ENCODE measurements at places on chromosomes 4 and X.

DNA sequence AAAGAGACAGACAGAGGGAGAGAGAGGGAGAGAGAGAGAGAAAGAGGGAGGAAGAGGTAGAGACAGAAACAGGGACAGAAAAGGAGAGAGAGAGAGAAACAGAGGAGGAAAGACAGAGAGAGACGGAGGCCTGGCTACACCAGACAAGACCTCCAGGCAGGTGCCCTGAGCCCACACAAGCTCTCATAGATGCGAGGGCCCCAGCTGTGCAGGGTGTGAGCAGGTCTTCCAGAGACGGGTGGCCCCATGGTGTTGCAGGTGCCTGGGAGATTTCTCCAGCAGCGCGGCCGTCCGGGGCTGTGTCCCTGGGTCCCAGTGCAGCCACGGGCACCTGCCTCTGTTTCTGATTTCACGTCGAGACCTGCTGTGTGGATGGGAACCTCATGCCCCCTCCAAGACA is 253.0 kb downstream of the SHOX start:
- no peak for DNase-seq

GRCh38 chr4:109910256-109910655 is 2.4 kb upstream of the EGF start:
- DNase-seq = no peak

GRCh38 chr4:176601124-176601523 is 191.6 kb downstream of the VEGFC start:
- DNase-seq = no peak

GRCh38 chr4:169314906-169315305 is 44.1 kb upstream of the SH3RF1 start:
- peak; percentile 1 for DNase-seq

GRCh38 chr4:1317177-1318045 is 27.7 kb downstream of the MAEA start:
- DNase-seq = no peak

GRCh38 chr4:73751166-73751565 is 10.8 kb downstream of the CXCL8 start:
- DNase-seq = no peak

- no peak for DNase-seq
Observed at GRCh38 chr4:98677799-98678198, 19.4 kb upstream of the TSPAN5 start.

- DNase-seq = no peak
Observed at GRCh38 chr4:83629945-83630721, 94.2 kb downstream of the GPAT3 start.

DNA sequence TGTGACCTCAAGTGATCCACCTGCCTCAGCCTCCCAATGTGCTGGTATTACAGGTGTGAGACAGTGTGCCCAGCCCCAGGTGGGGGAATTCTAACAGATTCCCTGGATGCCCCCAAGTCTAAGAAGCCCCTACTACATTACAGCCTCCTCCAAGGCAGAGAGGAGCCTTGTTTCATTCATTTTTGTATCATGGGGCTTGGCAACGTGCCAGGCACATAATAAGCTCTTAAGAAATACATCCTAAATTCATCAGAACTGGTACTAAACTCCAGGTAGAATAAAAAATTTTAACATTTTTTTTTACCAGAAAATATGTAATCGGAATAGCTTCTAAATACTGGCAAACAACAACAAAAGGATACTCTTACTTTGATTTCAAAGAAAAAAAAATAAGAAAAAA is 127.1 kb downstream of the CHIC2 start:
- no peak for DNase-seq

- DNase-seq = no peak
Observed at GRCh38 chrX:136667446-136668168, 19.6 kb downstream of the CD40LG start.

DNA sequence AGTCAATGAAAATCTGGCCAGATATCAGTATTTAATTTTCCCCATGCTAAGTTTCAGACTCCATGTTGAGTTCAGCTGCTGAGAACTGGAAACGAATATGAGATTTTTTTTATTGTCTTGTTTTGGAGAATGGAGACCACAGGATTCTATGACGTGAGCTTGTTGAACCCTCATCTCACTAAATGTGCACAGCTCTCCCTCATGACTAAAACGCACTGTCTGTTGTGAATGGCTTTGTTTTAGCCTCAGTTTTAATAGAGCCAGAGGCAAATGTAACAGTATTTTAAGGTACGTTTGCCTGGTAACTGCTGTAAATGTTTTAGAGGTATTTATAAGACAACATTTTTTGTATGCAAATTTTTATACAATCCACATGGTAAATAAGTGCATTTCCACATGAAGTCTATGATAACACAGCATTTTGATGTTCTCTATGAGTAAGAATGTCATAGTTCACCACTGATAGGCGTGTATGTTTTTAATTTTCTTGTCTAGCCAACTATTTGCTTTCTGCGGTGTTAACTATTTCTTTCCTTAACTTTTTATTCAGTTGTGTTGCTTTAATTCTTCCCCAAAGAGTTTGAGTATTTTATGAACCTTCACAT is 1159.3 kb upstream of the TENM3 start:
- no peak for DNase-seq

- no peak for DNase-seq
Observed at GRCh38 chrX:46444011-46444410, 101.2 kb downstream of the ZNF674 start.

DNA sequence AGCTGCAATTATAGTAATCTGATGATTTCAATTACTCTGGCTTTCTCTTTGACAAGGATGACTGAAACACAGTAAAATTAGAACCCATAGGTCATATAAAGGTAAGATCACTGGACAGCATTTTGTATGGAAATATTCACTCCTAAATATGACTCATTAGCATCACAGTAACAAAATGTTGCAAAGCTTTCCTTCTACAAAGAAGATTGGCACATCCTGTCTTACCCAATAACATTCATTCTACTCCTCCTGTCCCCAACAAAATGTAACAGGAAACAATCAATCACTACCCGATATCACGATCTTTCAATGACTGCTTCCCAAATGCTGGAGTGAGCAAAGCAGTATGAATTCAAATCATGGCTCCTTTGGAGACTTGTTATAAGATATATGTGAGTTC is 95.3 kb downstream of the FANCB start:
- no peak for DNase-seq

DNA sequence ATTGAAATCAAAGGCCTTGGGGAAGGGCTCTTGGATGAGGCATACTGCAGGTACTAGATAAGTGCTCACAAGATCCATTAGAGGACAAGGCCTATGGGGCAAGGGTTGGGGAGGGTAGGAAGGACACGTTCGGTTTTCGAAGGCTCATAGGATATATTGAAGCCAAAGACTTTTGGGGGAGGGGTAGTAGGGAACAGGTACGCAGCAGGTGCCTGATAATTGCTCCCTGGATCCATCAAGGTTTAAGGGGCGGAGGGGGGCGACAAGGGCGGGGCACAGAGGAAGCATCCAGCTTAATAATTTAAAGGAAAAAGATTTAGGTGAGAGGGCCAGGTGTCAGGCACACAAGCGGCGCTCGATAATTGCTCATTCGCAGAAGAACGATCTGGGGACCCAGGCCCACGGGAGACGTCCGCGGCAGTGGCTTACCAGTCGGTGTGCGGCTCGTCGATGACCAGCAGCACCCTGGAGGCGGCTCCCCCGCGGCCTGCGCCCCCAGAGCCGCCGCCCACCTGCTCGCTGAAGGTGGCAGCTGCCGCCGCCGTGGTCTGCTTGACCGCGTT is 653 bp downstream of the SYN1 start:
- DNase-seq = no peak

GRCh38 chr4:89275587-89275986 is 32.0 kb downstream of the GPRIN3 start:
- DNase-seq = no peak

- no peak for DNase-seq
Observed at GRCh38 chr4:6497796-6498195, 25.4 kb upstream of the PPP2R2C start.

DNA sequence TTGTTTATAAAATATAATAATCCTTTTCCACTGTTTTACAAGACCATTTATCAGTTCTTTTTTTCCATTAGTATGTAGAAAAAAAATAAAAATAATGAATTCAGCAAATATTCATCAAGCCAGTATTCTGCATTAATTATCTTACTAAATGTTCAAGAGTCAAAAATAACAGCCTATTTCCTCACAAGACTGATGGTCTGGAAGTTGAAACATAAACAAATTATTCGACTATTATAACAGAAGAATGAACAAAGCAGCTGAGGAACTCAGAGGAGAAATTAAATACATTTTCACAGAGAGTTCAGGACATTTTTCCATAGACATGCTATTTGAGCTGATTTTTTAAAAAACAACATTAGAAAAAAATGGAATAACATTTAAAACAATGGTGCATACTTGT is 2594.8 kb downstream of the ARAP2 start:
- no peak for DNase-seq

DNA sequence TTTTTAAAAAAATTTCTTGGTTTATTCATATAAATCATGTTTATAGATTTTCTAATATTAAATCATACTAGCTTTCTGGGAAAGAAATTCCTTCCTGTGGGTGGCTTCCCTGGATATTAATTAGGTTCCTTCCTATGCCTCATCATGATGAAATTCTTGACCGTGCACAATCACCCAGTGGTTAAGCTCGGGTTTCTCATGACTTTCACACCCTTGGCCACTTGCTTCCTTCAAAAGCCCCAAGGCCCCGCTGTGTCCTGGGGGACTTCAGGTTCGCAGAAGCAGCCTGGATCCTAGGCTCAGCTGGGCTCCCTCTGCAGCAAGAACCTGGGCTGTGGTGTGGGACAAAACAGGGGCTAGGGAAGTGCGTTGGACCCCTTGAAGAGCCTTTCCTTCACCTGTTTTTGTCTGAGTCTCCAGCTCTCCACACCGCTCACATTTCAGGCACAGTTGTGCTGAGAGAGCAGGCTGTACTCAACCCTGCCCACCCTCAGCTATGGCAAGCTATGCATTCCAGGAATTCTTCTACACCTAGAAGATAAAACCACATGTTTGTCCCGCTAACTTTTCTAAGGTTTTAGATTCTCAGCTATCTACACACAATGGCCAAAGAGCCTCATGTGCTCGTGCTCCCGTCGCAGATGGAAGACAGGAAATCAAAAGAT is 48.9 kb upstream of the TMSB15B start:
- no peak for DNase-seq

DNA sequence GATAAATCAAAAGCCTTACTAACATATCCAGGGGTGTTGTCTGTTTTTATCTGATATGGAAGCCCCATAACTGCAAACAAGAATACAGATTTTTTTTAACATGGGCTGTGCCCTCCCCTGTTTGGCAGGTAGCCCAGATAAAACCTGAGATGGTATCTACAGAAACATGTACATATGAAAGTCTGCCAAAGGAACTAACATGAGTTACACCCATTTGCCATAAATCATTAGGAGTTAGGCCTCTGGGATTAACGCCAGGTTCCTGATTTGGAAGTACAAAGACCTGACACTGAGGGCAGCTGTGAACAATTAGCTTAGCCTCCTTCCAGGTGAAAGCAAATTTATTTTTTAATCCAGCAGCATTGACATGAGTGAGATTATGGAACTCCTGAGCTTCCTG is 264.3 kb downstream of the TECRL start:
- DNase-seq = no peak

DNA sequence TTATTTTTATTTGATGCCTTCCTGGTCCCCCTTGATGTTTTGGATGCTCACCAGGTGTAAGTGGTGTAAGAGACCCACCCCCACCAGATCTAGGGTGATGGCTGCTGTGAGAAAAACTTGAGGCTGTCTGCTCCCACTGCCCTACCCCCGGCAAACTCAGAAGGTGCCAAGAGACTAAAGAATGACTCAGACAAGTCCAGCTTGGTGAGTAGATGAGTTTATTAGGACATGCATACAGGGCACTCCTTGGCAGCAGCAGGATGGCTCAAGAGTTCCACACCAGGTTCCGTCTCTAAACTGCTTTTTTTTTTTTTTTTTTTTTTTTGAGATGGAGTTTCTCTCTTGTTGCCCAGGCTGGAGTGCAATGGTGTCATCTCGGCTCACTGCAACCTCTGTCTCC is 84.0 kb upstream of the HPF1 start:
- no peak for DNase-seq

GRCh38 chr4:77927991-77928925 is 65.6 kb downstream of the MRPL1 start:
- DNase-seq = no peak

DNA sequence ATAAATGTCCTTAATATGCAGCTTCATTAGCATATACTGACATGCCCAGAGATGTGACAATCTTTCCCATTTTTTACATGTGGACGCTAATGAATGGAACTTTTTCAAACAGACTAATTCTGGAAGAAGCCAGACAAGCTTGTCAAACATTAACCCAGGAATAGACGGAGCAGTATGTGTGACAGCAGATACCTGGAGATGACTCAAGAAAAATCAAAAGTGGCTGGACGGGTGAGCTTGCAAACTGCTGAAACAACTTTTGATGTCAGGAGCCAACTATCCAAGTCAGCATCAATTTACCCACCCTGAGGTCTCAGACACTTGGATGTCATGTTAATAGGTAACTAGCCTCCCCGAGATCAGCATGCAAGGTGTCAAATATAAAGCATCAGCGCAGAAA is 183.0 kb downstream of the PACRGL start:
- DNase-seq = no peak

DNA sequence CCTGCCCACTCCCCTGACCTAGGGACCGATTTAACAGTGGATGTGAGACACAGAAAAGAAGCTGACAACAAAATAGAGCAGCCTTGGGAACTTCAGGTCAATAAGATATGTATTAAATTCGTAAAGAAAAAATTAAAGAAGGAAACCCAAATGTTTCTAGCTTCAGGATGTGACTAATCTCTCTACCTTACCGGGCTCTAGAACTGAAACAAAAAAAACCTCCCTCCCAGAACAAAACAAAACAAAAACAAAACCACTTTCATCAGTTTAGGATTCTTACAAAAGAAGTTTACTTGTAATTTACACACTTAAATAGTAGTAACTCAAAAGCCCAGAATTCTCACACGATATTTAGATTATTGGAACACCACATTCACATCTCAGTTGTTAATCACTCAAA is 185.8 kb upstream of the RPS6KA3 start:
- DNase-seq = no peak

- DNase-seq = no peak
Observed at GRCh38 chrX:43552156-43552555, 103.9 kb upstream of the MAOA start.

GRCh38 chr4:168880811-168881595 is 129.1 kb downstream of the CBR4 start:
- DNase-seq = no peak

DNA sequence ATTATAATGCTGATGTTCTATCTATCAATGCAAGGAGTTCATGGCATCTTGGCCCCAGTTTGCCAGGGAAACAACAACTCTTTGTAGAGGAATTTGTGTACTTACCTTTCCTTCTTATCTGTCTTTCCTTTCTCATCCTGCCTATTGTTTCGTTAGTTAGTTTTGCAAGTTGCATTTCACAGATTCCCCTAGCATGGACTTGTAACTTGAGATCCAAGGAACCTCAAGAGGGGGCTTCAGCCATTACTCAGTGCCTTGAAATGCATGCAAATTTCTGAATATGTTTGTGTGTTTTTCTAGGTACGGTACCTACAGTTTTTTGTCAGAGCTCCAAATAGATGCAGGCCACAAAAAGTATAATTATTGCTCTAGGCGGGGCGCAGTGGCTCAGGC is 203.6 kb downstream of the LDB2 start:
- DNase-seq = no peak

- DNase-seq = no peak
Observed at GRCh38 chr4:1717129-1718094, 3.7 kb downstream of the TMEM129 start.

GRCh38 chr4:159950707-159951106 is 847.8 kb downstream of the RAPGEF2 start:
- DNase-seq = no peak
